ENCODE measurements at places on chromosomes 1 and 21.
A peak's percentile ranks its signal among the peaks of the same experiment; 100 is the strongest.

- DNase-seq = no peak
Observed at GRCh38 chr21:45132841-45133573, 58.6 kb downstream of the ADARB1 start.

GRCh38 chr1:219299420-219299819 is 125.7 kb downstream of the LYPLAL1 start:
- DNase-seq = no peak

GRCh38 chr1:162135271-162135775 is 65.8 kb downstream of the NOS1AP start:
- DNase-seq = no peak

- peak; percentile 95 for DNase-seq
Observed at GRCh38 chr1:36321119-36321951, 2.1 kb downstream of the EVA1B start.

DNA sequence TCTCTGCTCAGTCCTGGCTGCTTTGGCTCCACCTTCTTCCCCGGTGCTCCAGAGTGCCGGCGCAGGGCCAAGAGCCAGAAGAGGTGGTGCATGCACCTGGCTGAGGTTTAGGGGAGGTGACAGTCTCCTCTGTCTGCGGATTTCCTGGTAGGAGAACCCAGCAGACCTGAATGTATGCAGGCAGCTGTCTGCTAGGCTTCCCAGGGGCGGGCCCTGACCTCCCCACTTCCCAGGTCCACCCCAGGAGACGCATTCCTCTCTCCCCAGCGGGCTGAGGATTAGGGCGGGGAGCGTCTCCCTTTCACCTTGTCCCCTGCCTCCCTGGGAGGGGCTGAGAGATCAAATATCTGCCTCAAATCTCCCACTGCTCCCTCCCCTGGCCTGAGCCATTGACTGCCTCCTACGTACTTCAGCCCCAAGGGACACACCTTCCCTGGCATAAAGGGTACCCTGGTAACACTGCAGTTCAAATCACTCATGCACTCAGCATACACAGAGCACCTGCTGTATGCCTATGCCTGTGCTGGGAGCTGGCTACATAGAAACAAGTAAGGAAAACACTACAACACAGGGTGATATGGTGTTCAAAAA is 27.5 kb downstream of the DMBX1 start:
- peak; percentile 54 for DNase-seq

GRCh38 chr1:31382379-31382989 is 9.6 kb upstream of the FABP3 start:
- DNase-seq = no peak

DNA sequence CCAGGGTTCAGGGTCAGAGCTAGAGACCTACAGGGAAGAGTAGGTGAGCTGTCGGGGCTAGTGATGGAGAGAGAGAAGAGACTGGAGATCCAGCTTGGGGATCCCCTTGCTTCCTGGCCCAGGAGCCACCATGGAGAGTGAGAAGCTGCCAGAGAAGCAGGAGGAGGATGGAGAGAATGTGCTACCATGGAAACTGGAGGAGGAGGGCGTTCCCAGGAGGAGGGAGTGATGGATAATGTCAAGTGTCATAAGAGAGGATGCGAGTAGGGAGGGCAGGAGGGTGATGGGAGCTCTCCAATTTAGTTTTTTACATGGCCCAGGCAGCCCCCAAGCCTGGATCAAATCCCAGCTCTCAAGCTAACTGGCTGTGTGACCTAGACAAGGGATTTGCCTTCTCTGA is 46.5 kb upstream of the EPB41 start:
- no peak for DNase-seq

DNA sequence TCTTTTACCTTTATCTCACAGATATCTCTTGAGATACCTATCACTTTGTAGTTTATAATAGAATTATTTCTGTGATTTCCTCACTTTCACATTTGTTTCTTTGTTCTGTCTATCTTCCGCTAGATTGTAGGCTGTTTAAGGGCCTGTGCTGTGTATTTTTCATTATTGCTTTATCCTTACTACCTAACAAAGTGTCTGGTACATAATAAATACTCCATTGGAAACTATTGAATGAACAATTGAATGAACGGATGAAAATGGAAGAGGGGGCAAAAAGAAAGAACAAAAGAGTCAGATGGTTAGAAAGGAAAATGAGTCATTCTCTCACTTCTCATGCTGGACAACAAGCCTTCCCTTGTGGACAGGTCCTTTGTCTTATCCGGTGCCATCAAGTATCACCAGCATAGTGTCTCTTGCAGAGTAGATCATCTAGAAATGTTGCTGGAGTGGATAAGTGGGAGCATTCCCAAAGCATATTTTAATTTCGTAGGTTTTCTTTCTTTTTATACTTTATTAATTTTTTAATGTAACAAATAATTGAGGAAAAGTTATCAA is 159.8 kb downstream of the NEK7 start:
- no peak for DNase-seq

DNA sequence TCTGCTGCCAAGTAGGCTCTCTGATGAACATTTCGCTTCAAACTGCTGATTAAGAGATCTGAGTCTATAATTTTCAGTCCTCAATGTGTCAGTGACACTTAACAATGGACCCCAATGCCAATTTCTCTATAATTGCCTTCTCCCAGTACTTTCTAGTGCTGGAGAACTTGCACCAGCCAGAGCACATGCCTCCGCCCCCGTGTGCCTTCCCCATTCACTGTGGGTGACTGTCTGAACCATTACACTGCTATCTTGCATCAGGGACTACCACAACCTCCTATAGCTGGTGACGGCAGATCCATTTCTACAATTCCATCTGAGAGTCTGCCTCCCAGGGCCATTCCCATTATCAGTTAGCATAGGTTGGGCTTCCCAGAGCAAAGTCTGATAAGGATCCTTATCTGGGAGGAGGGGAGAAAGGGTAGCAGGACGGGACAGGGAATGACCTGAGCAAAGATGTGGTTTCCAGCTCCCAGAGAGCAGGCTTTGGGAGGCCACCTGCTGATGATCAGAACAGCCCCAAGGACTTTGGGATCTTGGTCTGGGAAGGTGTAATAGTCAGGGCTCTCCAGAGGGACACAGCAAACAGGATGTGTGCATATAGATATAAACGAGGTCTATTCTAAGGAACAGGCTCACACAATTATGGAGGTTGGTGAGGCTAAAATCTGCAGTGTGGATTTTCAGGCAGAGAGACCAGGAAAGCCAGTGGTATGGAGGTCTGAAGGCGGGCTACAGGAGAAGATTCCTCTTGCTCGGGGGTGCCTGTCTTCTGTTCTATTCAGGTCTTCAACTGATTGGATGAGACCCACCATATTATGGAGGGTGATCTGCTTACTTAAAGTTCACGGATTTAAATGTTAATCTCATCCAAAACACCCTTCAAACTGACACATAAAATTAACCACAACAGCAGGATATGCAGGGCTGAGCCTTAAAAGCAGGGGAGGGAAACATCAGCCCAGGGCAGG is 238.2 kb downstream of the PTPRU start:
- no peak for DNase-seq

- no peak for DNase-seq
Observed at GRCh38 chr21:37548521-37548981, 182.0 kb downstream of the DYRK1A start.

DNA sequence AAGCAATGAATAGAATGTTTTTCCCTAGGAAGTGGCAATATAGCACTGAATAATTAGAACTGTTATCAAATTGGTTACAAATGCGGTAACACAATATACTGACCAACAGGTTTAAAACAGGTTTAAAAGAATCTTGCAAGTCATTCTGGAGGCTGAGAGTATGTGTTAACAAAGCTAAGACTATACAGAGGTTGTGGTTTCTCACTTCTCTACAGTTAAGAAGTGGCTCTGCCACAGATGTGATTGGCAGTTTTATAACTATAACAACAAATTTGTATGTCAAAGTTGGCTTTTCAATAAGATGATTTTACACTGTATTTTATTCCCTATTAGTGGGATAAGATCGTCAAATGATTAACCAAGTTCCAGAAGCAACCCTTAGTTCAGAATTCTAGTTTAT is 7.1 kb downstream of the ANGEL2 start:
- DNase-seq = no peak

- DNase-seq = no peak
Observed at GRCh38 chr1:150089846-150090520, 22.4 kb downstream of the VPS45 start.

DNA sequence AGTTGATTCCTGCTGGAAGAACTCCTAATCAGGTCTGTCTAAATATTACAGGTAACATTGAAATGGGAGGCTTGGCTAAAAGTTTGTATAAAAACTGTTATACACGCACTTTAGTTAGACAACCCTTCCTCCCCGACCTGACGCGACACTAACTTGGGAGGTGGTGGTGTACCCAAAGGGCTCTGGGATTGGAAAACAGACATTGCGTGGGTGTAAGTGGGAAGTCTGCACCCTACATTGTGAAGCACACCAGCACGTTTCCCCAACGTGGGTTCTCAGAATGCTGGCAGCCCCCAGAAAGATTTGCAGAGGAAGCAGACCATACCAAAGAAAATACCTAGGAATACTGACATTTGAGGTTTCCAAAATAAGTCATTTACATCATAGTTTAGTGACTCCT is 16.8 kb downstream of the OR2T11 start:
- no peak for DNase-seq

DNA sequence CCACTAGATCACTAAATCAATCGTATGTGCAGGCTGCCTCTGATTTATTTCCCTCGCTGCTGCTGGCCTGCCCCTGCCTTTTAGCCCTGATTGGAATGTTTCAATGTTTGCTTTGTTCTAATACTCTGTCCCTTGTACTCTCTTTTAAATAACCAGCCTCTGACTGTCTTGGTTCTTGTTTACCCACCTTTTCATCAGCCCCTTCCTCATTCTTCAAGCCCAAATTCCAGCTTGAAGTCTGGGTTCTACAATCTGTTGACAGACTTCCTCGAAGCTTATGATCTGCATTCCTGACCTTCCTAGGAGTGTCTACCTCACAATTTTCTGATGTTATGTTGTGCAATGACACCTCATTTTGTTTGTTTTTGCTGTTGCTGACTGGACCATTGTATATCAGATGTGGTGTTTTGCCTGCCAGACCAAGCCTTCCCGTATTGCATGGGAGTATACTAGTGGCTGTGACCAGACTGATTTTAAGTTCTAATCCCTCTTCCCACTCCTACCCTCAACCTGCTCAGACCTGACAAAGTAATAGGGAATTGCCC is 46.6 kb upstream of the APOBEC4 start:
- DNase-seq = no peak

GRCh38 chr1:235455823-235456222 is 48.4 kb downstream of the B3GALNT2 start:
- no peak for DNase-seq

DNA sequence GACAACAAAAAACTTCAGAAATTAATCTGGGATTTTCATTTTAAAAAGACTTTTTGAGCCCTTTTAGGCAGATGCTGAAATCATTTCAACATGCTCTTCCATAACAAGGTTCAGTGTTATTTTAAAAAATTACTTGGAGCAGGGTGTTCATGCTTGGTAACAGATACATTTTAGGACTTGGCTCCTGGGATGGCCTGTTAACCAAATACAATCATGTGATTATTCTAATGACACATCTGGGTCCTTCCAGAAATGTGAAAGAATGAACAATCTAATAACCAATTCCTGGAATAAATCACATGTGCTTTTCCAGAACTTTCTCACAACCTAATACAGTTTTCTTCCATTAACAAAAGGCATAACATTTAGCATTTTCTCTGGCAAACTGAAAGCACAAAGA is 379.8 kb upstream of the RUNX1 start:
- DNase-seq = no peak

- no peak for DNase-seq
Observed at GRCh38 chr21:19999369-20000272, 998.6 kb upstream of the NCAM2 start.

GRCh38 chr1:163186862-163187261 is 15.9 kb downstream of the RGS5 start:
- no peak for DNase-seq

All from kidney (tissue), 22 donors.